ENCODE measurements at places on chromosomes 2 and 18. TPM values are rescaled to one million over a fixed set of nuclear protein-coding genes. Genes with fewer than 3 reads are reported as not detected.

Gene MYOM1
- total RNA-seq = 19.9 TPM

Gene KIAA2012
- not detected for total RNA-seq

Gene ZNF396
- 4.1 TPM for total RNA-seq

Gene MYO3B
- 0.13 TPM for total RNA-seq

Gene FRZB
- 17.1 TPM for total RNA-seq

Gene VRK2
- total RNA-seq = 21.0 TPM

Gene PDCL3
- 17.0 TPM for total RNA-seq

Gene FAM237A
- total RNA-seq = not detected

Gene CNPPD1
- 55.8 TPM for total RNA-seq

Gene RTP5
- not detected for total RNA-seq

Gene RGPD4
- total RNA-seq = 0.40 TPM

Gene ASXL2
- total RNA-seq = 41.2 TPM

Gene ACOXL
- total RNA-seq = not detected

Gene LCT
- total RNA-seq = 0.04 TPM

Gene ATP8B1
- 10.5 TPM for total RNA-seq

Gene CROCC2
- total RNA-seq = 0.18 TPM

Gene LRRC30
- not detected for total RNA-seq

Gene TUBB8B
- total RNA-seq = not detected

Gene NGEF
- total RNA-seq = 17.5 TPM

Gene CRYGC
- not detected for total RNA-seq

Gene MOB4
- total RNA-seq = 25.6 TPM

Gene COMMD1
- total RNA-seq = 30.1 TPM

All from sciatic nerve (tissue), 2 donors.